ENCODE measurements at places on chromosomes 4 and X.
A peak's percentile ranks its signal among the peaks of the same experiment; 100 is the strongest.

DNA sequence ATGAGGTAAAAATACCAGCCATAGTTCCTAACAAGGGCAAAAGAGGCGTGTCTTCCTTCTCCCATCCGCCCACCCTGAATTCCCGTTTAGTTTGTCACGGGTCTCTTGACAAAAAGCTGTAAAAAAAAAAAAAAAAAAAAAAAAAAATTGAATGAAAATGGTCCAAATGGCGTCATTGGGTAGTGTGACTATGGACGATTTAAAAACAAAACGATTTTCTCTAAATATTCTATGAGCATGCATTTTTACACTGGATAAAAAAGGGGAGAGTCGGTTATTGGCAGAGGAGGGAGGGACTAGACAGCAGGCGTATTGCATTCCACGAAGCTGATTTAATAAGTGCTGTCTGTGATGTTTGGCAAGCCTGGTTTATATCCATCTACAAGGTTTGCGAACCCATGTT is at the start of gene FAM133A:
TSS of gene FAM133A (plus strand) at position 338 of the 403 bp plus-strand sequence. CDS start 35,214 bp downstream, outside the sequence.
- DNase-seq, result no peak

DNA sequence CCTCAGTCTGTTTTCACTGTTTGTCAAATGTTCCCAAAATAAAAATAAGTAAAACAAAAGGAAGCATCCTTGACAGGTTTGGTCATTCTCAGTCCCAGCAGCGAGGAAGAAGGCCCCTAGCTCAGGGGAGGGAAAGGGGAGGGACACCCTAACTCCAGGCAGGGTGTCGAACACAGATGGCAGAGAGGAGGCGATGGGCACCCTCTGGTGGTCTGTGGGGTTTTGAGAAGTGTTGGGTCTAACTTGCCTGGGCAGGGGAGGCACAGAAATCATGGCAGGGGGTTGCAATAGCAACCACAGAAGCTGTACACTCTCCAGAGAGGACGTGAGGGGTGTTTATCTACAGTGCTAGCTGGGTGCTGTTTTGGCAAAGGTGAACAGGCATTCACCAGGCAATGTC is 229.8 kb upstream of the SFRP2 start:
- peak; percentile 22 for DNase-seq

DNA sequence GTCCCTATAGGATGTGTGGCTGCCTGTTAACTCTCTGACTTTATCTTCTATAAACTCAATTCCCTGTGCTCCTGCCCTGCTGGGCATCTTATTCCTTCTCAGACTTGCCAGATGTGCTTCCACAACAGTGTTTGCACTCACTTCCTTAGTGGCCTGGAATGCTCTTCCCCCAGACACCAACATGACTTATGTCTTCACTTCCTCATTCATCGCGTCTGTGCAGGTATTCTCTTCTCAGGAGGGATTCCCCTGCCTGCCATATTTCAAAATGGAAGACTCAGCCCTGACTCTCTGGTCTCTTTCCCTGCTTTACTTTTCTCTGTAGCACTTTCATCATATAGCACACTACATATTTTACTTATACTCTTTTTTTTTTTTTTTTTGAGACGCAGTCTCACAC is 344.0 kb downstream of the CENPC start:
- no peak for DNase-seq

DNA sequence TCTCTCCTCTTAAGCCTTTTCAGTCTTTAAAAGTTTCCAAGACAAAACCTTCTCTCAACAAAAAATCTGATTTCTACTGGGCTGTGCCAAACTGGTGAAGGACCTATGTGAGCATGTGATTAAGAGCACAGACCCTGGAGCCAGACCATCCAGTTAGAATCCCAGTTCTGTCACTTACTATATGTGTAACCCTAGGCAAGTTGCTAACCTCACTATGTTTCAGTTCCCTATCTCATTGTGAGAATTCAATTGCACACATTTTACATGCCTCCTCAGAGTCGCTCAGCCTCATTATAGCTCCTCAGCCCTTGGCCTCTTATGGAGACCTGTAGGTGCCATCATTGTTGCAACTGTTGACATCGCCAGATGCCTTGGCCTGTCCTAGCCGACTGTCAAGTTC is 54.1 kb upstream of the VEGFD start:
- DNase-seq, result no peak

DNA sequence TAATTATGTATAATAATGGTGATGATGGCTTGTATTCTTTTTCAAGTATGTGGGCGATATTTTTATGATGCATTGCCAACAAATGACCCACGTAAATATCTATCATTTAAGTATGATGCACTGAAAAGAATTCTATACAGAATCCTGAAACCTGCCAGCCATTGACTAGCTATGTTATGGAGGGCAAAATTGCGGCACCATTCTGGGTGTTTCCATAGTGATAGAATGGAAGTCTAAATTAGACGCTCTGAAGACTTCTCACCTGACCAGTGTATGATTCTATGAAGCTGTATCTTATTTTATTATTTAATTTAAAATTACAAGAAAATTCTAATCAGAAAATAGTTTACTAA is 677 bp upstream of the CENPC start:
- no peak for DNase-seq

DNA sequence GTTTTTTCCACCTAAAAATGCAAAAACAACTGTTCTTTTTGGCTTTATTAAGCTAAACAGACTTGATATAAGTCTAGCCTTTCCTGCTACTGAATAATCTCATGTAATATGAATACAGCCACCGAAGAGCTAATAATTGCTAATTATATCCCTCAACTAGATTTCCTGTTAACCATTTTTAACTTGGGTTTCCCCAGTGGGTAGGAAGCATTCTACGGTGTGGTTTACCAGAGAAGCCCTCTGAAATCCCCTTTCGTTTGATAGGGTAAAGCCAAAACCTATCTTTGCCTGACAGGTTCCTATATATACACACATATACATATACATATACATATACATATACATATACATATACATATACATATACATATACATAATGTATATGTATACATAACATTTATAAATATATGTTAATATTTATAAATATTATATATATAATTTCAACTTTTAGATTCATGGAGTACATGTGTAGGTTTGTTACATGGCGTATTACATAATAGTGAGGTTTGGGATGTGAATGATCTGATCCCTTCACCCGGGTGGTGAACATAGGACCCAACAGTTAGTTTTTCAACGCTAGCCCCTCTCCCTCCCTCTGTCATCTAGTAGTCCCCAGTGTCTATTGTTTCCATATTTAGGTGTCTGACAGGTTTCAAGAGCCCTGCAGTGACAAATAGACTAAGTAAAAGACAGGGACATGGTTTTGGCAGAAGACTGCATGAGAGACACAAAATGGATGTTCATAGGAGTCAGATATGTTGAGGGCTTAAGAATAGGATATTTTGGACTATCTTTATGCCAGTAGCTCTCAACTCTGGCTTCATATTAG is 62.4 kb downstream of the ATXN3L start:
- no peak for DNase-seq

DNA sequence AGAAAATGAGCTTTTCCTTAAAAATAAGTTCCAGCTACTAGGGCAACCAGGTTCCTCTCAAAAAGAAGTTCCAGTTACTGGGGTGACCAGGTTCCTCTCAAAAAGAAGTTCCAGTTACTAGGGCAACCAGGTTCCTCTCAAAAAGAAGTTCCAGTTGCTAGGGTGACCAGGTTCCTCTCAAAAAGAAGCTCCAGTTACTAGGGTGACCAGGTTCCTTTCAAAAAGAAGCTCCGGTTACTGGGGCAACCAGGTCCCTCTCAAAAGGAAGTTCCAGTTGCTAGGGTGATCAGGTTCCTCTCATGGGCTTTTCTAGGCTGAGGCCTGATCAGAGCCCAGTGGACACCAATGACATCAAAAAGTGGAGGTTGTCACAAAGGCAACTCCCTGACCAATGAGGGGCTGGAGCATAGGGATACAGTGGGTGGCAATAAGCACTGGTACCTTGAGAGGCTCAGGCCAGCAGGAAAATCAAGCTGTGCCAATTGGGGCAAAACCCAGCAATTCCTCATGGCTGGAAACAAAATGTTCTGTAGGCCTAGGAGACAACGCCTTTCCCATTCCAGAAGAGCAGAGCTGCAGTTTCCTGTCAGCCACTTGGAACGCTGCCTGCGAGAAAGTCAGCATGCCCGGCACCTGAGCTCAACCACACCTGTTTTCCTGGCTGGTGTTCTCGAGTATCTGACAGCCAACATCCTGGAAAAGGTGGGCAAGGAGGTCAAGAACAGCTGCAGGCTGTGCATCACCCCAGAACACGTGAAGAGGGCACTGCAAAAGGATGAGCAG is 12.3 kb upstream of the SYTL5 start:
- DNase-seq, result no peak

- DNase-seq, result peak; percentile 90
These were observed 64.1 kb downstream of the RLIM start for GRCh38 chrX:74550295-74550802.

GRCh38 chr4:70114096-70114495 is 39.9 kb upstream of the PRR27 start:
- no peak for DNase-seq

DNA sequence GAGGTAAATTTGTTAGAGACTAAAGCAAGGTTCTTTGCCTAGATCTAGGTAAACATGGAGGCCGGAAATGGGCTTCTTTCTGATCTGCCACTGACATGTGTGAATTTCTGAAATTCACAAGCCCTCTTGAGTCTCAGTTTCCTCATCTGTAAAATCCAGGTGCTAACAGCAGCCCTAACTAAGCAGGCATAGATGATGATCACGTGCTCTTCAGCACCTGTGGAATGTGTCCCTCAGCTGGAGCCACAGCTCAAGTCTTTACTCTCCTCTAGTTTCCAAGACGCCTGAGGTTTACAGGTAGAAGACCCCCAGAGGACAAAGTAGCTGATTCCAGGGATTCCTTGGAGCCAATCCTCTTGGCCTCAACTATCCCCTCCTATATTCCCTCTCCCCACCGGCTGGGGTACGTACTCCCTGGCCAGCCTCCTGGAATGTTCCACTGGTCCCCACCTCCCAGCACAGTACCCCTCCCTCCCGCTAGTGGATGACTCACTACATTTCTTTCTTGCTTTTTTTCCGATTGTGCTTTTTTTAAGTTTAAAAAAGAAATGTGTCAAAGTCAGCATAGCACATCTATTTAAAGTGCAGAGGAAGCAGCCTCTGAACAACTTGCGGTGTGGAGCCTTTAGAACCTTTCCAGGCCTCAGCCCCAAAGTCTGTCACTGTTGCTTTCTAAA is 98.4 kb downstream of the PHKA2 start:
- DNase-seq, result no peak

- DNase-seq, result no peak
These were observed 2.0 kb downstream of the SEC24B start for GRCh38 chr4:109435635-109436034.

GRCh38 chrX:140713174-140713539 is 3.6 kb downstream of the LINC00632 start:
- DNase-seq, result no peak

DNA sequence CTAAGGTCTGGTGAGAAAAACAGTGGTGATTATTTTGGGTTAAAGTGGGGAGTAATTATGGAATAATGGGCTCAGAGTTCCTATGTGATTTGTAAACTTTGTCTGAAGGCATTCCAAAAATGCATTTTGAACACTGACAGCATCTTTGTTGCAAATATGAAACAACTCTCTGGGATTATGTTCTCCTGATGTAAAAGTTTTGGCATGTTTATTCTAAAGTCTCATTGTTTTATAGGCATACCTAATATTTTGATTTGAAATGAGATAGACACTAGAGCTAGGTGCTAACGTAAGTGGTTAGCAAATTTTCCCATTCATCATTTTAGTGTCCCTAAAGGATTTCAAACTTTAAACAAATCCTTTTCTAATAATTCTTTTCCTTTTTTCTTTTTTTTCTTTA is 140.9 kb upstream of the ANXA3 start:
- no peak for DNase-seq
